Right renal pelvis (tissue), 4 donors: ENCODE measurements at places on chromosomes 1 and 21. TPM values are rescaled to one million over a fixed set of nuclear protein-coding genes. Genes with fewer than 3 reads are reported as not detected.

DNA sequence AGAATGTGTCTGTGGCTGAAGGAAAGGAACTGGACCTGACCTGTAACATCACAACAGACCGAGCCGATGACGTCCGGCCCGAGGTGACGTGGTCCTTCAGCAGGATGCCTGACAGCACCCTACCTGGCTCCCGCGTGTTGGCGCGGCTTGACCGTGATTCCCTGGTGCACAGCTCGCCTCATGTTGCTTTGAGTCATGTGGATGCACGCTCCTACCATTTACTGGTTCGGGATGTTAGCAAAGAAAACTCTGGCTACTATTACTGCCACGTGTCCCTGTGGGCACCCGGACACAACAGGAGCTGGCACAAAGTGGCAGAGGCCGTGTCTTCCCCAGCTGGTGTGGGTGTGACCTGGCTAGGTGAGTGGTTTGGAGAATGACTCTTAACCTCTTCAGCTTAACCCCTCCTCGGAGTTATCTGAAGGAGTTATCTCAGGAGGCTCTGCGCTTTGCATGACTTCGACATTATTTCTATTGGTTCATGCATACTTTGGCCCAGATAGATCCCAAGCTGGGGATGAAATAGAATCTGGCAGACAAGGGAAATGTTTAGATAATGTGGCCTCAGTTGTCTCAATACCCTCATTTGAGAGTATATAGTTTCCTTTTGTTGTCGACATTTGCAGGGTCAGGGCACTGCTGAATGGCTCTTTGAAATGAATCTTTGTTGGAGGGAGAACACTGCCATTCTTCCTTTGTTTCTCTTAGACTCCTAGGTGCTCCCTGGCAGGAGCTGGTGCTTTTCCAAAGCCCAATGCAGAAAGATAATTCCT, 39.7 kb downstream of the PTGFRN start:
- DNase-seq = no peak

- no peak for DNase-seq
Observed at GRCh38 chr1:175317779-175318178, 125.2 kb upstream of the KIAA0040 start.

DNA sequence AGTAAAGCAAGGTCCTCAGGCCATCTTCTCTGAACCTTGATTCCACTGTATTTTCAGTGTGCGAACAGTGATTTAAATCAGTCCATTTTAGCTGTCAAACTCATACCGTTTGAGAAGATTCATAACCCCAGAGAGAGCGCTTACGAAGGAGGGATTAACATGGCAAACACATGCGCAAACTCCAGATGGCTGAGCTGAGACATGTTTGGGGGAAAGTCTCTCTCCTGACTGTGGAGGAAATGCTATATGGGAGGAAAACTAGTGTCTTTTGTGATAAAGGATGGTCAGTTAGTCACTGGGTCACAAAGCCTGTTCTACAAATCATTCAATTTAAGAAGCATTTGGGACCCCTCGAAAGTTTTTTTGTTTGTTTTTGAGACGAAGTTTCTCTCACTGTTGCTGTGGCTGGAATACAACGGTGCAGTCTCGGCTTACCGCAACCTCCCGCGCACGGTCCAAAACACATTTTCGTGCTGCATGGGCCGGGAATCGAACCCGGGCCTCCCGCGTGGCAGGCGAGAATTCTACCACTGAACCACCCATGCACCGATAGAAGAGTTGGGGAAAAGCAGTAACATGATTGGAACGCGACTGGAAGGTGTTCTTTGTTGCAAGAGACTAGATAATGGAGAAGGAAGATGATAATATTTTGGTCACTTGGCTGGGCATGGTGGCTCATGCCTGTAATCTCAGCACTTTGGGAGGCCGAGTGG, 58.4 kb upstream of the CXADR start:
- DNase-seq = no peak

DNA sequence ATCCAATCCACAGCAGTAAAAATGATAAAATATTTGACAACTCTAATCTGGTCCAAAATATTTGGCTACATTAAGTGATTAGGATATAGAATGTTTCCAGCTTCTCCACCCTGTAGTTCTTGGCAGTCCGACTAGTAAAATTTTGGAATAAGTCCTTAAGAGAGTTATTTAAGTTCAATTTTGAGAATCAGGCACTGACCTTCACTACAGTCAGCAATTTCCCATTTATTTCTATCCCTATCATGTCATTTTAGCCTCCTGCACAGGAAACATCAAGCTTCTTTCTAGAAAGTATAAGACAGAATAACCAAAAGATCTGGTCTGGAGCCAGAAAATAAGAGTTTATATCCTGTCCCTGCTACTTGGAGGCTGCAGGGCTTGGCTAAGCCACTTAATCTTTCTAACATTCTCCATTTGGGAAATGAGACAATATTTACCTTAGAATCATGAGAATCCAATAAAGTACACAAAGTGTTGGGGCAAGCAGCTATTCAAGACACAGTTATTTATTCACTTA, 162.2 kb downstream of the DPYD start:
- DNase-seq = peak; percentile 28

DNA sequence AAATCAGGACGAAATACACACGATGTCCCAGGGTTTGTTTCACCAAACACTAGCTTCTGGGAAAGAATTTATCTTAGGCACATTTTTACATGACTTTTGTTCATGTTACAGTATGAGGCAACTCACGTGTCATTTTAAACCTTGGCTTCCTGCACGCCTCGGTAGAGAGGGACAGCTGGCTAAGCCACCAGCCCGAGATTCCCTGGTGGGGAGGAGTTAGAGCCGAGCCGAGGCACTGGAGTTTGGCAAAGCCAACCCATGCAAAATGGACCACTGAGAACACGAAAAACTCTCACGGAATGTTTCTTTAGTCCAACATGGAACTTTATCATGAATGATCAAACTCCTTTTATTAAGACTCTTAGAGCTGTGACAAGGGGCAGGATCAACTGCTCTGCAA, 240.0 kb downstream of the DYRK1A start:
- DNase-seq = no peak

DNA sequence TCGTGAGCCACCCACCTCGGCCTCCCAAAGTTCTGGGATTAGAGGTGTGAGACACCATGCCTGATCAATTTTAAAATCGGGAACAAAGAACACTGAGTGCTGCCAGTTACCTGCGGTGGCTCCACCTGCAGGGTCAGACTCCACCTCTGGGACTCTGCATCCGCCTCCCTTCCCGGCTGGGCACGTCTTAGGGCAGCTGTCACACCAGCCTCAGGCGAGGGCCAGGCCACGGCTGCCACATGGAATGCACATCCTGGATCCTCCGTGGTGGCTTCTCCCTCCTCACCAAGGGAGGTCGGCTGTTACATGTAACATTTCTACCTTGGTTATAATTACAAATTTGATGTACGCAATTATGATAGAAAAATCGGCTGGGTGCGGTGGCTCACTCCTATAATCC, 5.9 kb upstream of the MXRA8 start:
- DNase-seq = no peak

DNA sequence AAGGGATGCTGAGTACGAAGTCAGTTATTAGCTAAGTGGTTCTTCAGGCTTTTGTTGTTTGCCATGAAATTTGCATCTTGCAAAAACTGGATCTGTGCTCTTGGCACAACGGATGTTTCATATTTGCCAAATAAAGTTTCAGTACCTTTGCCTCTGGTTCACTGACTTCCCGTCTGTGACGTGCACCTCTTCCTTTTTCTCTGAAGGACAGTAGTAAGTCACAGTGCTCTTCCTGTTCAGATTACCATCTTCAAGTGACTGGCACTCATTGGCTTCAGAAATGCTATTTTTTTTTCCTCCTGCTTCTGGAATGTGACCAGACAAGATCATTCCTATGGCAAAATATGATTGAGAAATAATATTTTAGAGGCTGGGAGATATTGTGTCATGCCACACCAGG, 75.9 kb upstream of the GREM2 start:
- DNase-seq = no peak

GRCh38 chr1:185087101-185087500, 41.7 kb downstream of the RNF2 start:
- DNase-seq = no peak

GRCh38 chr1:10325521-10325920, 73.3 kb upstream of the PGD start:
- DNase-seq = no peak

DNA sequence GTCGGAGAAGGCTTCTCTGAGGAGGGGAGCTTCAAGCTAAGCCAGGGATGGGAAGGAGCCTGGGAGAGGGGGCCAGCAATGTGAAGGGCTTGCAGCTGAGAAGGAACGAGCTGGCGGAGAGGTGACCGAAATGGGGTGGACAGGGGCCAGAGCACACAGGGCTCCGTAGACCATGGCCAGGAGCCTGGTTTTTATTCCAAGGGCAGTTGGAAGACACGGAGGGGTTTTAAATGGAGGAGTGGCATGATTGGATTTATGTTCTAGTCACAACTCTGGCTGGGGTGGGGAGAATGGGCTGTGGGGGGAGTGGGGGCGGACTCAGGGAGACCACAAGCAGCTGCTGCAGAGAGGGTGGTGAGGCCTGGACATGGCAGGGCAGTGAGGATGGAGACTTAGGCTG, 5.1 kb upstream of the EPS8L3 start:
- no peak for DNase-seq

DNA sequence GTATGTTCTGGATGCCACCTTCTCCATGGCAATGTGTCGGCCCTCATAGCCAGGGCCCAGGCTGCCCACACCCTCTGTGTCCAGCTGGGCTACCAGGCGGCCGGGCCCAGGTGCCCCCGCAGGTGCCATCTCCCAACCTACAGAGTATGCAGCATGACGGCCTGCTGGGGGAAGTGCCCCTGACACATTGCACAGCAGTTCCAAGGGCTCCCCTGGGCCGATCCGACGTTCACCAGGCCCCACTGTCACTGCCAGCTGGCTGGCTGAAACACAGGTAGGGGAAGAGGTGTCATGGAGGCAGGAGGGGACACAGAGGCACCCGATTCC, 5.4 kb downstream of the IGSF8 start:
- no peak for DNase-seq

GRCh38 chr1:23171181-23171755, 2.6 kb upstream of the LUZP1 start:
- no peak for DNase-seq

DNA sequence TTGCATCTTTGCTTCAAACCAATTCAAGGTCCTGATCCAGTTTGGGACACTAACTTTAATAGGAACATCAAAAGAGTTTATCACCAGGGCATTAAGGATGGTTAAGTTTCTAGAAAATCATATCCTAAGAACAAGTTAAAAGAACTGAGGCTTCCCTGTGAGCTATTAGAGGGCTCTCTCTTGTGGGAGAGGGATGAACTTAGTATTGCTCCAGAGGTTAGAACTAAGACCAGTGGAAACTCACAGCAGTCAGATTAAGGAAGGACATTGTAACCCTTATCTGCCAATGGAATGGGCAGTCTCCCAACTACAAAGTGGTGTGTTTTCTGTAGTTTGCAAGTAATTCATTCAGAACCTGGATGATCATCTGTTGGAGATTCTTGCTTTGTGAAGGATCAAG, 36.8 kb downstream of the UBE2U start:
- DNase-seq = no peak

Gene S100A12
- 2.8 TPM for polyA plus RNA-seq

DNA sequence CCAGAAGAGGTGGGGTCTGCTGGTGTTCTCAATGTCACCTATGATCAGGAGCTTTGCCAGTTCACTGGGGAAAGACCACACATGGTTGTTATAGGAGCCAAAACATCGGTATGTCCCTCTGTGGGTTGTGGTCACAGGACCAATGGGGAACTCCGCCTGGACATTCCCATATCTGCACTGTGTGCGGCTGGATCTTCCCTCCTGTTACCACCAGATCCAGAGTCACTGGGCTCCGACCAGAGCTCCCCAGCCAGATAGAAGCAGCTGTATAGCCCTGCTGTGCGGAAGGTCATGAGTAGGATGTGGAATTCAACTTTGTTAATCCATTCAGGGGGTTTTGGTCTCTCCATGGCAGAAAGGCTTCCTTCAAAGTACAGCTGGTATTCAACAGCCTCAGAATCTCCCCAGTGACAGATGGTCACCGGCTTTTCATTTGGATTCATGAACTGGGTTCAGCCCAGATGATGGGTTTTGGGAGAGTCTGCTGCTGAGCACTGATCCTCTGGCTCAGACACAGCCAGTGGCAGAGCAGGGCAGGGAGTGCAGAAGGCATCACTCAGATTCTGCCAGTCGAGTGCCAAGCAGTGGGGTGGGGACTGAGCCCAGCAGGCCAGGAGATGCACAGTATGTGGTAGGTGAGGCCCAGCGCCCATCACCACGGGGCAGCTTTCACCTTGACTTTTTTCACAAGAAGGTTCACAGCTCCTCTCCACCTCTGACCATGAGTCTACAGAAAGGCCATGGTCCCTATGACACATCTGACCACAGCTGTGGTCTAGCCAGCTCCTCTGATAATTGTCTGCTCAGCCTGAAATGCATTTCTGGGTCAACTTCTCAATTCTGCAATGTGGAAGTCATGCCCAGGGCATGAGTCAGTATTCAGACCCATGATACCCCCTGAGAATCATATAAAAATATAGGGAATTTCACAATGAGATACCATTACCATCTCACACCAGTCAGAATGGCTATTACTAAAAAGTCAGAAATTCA, 2.9 kb upstream of the SHCBP1L start:
- no peak for DNase-seq

Gene CAMK1G
- polyA plus RNA-seq = 6.2 TPM

- DNase-seq = no peak
Observed at GRCh38 chr1:44266400-44267344, 53.4 kb downstream of the DMAP1 start.

GRCh38 chr1:162007466-162007865, 16.2 kb downstream of the OLFML2B start:
- no peak for DNase-seq

Gene FMO4
- polyA plus RNA-seq = 17.0 TPM

Gene TTC24
- polyA plus RNA-seq = 0.86 TPM

DNA sequence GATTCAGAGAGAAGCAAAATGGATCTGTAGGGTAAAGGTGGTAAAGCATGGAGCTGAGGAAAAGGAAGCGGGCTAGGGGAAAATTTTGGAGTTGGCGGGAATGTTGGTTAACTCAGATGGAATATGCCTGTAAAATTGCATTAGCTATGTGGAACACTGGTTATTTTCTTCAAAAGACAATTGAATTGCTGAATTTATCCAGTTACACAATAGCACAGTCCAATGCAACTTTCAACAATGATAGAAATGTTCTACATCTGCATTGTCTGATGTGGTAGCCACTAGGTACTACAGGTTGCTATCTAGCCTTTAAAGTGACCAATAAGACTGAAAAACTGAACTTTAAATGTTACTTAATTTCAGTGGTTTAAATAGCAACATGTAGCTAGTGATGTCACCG, 315.2 kb downstream of the ASTN1 start:
- no peak for DNase-seq

- no peak for DNase-seq
Observed at GRCh38 chr1:219666242-219666641, 53.3 kb upstream of the ZC3H11B start.

GRCh38 chr1:230120289-230120920, 53.4 kb downstream of the GALNT2 start:
- DNase-seq = no peak
